ENCODE measurements at places on chromosomes 5 and 9.

GRCh38 chr9:87236546-87236945 is 261.1 kb upstream of the DAPK1 start:
- no peak for DNase-seq

- no peak for DNase-seq
These were observed 89.9 kb downstream of the SH3TC2 start for GRCh38 chr5:148972974-148973374.

DNA sequence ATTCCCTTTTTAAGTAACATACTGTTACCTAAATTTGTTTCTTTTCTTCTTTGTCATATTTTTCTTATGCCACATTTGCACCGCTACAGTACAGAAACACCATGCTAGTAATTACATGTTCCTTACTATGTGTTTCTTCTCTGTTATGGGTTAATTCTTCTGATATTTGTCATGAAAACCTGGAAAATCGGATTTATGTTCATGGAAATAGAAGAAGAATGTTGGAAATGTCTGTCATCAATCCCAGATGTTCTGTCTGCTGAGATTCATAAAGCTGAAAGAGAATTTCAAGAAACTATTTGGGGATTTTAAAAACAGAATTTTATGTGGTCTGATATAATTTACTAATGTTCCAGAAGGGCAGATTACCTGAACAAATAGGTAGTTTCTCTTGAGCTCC is 305.2 kb upstream of the NREP start:
- no peak for DNase-seq

- DNase-seq: no peak
These were observed 51.7 kb downstream of the IRF1 start for GRCh38 chr5:132438917-132439316.
